AG09319 (cell line): ENCODE measurements at places on chromosomes 7 and 10.

DNA sequence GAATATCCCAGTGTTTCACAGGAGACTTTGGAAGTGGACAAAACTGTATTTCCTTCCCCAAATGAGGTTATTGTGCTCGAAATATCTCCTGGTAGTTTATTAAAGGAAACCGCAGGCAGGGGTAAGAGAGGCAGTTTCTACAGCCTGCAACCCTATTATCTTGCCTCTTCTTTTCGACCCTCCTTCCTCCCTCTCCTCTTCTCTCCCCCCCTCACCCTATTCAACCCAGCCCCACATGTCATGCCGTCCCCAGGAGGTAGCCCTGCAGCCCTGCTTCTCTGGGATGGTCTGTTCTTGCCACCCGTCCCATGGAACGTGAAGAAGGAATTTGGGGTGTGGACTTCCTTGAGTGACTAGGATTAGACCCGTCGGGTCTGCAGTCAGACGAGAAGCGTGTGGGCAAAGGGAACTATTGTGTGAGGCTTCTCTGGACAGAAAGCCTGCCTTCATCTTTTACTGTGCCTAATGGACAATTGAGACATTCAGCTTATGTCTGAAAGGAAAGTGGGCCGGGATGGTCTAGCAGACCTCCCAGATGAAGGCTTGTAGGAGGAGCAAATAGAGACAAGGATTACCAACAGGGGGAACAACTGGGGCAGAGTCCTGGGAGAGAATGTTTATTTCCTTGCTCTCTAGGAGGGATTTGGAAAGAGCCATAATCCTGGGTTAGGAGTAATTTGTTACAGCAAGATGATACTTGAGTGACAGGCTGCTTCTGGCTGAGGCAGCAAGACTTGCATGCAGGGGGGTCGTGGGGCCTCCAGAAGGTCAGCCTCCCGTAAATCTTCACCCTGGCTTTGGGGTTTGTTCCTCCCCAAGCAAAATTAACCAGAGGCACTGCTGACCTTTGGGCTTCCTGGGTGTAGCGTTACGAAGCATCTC, 77.8 kb downstream of the TCF7L2 start:
- peak; percentile 16 for DNase-seq

GRCh38 chr7:151342811-151343210, 1.2 kb downstream of the NUB1 start:
- DNase-seq, result no peak

GRCh38 chr10:132667342-132668047, 118.5 kb downstream of the NKX6-2 start:
- no peak for DNase-seq

DNA sequence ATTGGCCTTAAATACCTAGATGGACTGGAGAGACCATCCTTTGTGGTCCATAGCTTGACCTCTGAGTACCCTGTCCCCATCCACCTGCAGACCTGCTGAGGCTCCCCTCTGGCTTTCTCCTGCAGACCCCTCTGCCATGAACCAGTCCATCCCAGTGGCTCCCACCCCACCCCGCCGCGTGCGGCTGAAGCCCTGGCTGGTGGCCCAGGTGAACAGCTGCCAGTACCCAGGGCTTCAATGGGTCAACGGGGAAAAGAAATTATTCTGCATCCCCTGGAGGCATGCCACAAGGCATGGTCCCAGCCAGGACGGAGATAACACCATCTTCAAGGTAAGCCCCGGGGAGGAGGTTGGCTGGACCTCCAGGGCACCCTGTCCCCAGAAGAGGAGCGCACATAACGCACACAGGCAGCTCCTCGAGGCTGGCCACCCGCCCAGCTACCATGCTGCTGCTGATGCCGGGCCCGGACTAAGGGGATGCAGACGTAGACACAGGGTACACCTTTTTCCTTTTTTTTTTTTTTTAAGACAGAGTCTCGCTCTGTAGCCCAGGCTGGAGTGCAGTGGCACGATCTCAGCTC, 4.3 kb downstream of the IRF5 start:
- DNase-seq, result no peak

DNA sequence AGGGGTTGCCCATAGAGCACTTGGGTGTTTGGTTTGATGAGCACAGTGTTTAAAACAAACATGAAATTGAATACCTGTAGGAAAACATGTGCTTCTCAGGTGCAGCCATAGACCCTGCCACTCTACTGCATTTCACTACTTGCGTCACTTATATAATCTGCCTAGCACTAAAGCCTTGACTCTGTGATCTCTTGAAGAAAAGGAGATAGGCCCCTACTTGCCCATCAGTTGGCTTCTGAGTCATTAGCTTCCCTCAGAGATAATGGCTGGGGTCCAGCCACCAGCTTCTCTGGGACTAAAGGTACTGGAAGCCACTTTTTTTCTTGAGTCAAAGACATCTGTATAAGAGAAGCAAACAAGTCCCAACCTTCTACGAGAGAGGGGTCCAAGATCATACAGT, 45.9 kb upstream of the BTRC start:
- DNase-seq, result no peak

DNA sequence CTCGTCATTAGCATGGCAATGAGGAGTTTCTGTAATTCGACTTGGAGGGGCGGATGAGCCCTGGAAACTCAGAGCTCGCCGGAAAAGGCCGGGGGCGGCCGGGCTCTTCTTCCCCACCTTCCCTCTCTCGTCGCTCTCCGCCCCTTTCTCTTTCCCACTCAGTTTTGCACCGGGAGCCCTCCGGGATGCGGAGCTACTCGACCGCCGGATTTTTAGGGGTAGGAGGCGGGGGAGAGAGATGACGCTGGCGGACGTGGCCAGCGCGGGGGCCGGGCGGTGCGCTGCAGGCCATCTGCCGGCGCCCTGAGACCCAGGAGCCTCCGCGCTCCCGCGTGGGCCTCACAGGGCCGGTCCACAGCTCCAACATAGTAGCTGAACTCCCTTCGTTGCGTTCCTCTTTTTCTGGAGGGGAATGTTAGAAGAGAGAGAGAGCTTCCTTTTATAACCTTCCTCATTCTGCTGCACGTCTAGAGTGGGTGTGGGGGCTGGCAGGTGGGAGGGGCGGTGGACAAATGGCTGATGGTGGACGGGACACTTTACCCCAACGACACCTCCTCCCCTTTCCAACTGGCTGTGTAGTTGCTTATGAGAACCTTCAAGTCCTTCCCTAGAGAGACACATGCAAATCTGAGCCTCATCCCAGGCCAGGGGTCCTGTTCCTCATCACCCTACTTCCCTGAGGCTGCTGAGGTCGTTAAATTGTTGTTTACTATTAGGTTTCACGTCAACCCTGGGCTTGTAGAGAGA, 1.1 kb upstream of the HOXA1 start:
- DNase-seq, result no peak

DNA sequence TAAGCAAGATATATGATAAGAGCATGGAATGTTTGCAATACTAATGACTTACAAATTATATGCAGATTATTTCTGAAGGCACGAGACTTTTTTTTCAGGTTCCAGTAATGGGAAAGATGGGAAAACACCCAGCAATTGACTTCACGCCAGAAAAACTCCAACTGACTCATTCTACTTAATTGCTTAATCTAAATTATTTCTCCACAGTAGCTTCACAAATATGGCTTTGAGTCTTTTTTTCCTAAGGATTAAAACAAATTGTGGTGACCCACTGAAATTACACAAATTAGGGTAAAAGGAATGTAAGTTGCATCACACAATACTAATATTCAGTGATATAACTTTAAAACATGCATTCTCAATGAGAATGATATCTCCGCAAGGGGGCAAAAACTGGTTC, 138.7 kb downstream of the GNAI1 start:
- no peak for DNase-seq

GRCh38 chr10:6586501-6586900, 6.4 kb upstream of the PRKCQ start:
- DNase-seq, result no peak

DNA sequence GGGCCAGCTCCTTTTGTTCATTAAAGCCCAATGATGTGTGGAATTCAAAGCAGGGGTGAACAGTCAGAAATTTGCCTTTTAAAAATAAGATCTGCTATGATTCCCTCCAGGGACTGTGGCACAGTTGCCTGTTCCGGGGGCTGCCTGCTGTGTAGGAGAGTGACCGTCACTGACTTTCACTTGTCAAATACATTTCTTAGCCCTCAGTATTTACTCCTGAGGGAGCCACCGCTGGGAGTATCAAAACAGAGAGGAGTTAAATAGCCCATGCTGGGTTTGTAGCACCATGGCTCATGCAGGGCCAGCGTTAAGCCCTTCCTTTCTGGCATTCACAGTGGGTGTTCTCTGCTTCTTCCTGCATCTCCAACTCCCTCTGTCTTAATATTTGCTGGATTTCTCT, 897.8 kb downstream of the SORCS3 start:
- no peak for DNase-seq
